Large intestine (tissue), 12 donors: ENCODE measurements at places on chromosomes 5 and 9.

- DNase-seq, result no peak
Observed at GRCh38 chr5:124957063-124957462, 210.6 kb upstream of the ZNF608 start.

DNA sequence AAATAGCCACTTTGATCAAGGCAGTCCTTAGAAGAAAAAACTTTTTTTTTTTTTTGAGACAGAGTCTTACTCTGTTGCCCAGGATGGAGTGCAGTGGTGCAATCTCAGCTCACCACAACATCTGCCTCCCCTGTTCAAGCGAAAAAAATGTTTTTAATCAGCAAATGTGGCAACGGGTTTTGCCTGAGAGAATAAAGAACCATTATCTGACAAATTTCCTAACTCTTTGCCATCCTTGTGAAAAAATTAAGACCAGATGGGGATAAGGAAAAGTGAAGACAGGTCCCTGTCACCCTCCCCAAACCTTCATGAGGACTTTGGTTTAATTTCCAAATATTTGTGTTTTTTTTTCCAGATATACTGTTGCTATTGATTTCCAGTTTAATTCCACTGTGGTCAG is 107.3 kb upstream of the SPOCK1 start:
- no peak for DNase-seq

- no peak for DNase-seq
Observed at GRCh38 chr9:78549711-78550110, 252.8 kb downstream of the PSAT1 start.

DNA sequence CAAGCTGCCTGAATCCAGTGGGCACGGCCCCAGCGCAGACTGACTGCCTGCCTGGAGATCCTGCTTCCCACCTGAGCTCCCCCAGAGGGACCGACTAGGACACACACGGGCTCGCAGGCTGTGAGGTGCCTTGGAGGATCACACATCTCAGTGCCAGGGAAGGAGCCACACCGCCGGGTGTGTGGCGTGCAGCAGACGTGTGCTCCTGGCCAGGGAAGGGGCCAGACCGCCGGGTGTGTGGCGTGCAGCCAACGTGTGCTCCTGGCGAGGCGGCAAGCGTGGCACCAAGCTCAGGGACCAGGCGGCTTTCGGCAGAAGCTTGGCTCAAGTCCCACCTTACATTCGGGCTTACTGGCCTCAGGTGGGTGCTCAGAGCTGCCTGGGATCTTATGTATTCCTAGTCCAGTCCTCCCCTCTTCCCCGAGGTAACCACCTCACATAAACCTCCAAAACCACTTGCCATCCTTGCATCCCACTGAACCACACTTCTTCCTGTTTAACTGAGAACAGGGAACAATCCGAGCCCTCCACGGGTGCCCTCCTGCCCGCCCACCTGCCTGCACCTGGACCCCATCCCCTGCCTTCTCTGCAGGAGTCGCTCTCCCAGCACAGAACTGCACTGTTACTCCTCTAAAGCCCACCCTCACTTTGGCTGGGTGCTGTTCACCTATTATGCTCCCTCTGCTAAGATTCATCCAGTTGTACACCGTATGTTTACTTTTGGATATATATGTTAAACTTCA is 22.4 kb upstream of the MRNIP start:
- DNase-seq, result no peak

DNA sequence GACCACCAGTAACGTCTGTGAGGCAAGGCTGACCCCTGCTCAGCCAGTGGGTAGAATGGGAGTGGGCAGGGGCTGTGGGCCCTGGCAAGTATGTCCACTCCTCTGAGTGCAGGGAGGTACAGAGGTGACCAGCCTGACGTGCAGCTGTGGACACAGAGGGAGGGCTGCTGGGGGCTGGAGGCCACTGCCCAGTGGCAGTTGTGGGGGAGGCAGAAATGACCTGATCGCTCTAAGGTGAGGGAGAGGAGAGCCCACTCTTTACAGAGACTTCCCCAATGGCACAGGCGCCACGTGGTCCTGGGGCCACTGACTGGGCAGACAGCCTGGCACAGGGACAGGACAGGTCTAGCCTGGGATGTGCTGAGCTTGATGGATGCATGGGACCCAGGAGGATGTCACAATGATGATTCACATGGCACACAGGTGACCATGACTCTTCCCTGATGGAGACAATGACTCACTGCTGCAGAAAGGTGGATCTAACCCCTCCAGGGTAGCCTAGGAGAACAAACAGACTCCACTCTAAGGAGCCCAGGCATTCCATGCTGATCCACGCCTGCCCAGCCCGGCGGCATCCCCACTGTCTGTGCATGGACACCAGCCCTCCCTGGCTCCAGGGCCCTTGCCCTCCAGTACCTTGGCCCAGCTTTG is 7.7 kb downstream of the LPCAT1 start:
- no peak for DNase-seq

DNA sequence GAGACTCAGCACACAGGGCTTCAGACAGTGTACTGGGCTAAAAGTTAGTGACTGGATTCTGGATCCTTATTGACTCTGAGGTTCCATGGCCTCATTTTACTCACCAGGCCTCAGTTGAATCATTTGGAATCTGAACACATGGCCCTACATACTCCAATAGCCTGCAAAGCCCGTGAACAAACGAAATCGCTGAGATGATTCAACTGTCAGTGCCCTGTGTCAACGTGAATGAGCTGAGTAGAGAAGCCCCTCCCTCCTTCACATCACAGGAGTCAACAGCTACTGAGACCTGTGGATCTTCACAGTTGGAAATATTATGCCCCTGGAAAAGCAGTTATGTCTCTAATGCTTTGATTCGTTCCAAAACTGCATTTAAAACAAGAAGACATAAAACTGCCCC is 429.3 kb downstream of the GADD45G start:
- DNase-seq, result no peak
